Tongue (tissue), 3 donors: ENCODE measurements at places on chromosomes 3 and 15.

GRCh38 chr15:51732646-51733045 lies 4.8 kb downstream of the LYSMD2 start:
- no peak for DNase-seq

GRCh38 chr3:57919987-57920386 lies 88.2 kb upstream of the FLNB start:
- no peak for DNase-seq

GRCh38 chr15:72968531-72968922 lies 83.7 kb upstream of the NEO1 start:
- peak; percentile 43 for DNase-seq

DNA sequence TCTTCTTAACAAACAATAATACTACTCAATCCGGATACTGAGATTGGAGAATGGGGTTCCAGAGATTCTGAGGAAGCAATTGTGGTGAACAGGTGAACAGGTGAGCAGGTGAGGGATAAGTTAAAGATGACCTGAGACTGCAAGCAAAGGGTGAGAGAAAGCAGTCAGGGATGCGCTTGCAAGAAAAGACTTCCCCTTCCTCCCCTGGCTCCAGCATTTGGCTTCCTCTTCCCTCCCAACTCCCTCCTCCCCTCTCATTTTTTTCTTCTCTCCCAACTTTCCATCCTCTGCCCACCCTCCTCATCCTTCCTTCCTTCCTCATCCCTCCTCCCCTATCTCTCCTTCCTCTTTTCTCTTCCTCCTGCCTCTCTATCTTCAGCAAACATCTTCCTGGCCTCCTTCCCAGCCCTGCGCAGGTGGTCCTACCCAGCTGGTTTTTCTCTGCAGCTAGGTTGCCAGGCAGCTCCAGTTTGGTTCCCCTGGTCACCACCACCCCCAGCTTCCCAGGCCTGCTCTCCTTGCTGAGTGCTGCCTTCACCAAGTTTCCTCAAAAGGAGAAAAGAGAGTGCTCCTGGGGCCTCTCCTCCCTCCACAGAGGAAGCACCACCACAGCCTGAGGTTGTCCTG lies 10.4 kb upstream of the VIPR1 start:
- no peak for DNase-seq

DNA sequence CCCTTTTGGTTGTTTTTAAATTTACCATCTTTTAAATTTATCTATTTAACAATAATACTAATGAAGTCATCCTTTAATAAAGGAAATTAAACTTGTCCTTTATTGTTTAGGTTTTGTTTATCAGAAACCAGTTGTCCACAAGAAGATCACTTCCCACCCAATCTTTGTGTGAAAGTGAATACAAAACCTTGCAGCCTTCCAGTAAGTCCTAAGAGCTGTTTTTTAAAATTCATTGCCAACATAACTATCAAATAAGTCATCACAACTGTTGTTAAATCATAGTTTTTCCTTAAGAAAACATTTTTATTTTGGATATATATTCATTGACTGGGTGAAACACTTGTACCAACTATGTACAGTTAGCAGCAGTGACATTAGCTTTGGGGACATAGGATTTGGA lies 59.4 kb downstream of the CALML4 start:
- no peak for DNase-seq

DNA sequence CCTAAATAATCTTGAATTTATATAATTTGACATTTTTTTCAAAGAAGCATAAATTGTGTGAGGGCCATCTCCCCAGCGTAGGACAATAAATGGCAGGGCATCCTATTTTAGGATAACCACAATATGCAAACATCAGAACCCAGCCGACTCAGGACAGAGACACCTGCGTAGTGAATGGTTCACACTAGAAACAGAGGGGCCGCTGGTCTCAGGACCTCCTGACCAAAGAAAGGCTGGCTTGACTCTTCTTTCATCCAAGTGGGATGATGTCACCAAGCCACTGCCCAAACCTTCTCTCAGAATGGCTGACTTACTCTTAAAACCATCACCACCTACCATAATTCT lies 162.1 kb downstream of the FOXP1 start:
- DNase-seq, result no peak

DNA sequence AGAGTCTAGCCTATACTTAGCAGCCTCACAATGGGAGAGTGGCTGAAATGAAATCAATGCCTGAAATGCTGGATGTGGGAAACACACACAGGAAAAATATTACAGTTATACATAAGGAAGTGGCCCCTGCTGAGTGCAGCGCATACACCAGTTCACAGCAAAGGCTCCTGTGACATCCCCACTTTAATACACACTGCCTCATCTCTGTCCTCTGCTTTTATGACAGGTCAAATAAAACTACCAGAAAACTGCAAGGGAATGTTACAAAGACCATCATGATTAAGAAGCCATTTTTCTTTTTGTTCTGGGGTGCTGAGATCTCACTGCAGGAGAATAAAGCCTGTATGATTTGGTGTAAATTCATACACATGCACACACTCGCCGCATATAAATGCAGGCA lies 214.3 kb downstream of the ARRDC4 start:
- no peak for DNase-seq

DNA sequence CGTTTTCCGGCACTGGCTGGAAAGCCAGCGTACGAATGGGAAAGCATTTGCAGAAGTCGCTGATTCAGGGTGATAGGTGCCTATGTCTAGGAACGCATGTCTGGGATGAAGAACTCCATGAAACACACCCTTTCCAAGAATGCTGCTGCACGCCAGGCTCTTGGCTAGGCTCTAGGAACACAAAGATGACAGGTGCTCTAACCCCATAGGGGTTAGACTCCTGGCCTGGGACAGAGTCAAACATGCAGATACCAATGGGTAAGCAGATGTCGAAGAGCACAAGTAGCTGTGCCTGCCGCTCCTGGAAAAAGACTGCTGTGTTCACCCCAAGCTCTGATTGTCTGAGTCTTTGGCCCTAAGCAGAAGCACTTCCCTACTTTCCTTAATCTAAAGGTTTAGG lies 180.9 kb upstream of the UBE3A start:
- DNase-seq, result no peak

- DNase-seq, result peak; percentile 62
These were observed 4.8 kb upstream of the NR2F2 start for GRCh38 chr15:96325541-96326327.

- DNase-seq, result no peak
These were observed 11.1 kb downstream of the FXR1 start for GRCh38 chr3:180923561-180923960.

- DNase-seq, result no peak
These were observed 22.7 kb upstream of the DOCK3 start for GRCh38 chr3:50651920-50652529.

DNA sequence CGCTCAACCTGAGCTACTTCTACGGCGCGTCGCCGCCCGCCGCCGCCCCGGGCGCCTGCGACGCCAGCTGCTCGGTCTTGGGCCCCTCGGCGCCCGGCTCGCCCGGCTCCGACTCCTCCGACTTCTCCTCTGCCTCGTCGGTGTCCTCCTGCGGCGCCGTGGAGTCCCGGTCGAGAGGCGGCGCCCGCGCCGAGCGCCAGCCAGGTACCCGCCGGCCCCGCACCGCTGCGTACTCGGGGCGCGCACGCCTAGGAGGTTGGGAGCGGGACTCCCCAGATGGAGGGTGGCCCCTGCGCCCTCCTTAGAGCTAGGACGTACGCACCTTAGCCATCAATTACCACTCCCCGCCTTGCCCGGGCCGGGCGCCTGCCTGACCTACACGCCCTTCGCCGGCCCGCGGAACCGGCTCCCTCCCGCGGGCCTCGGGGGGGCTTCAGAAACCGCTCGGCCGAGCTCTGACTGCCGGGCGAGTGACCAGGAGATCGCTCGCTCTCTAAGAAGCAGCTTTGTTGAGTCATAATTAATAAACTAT lies 466 bp downstream of the NFKBIZ start:
- no peak for DNase-seq

DNA sequence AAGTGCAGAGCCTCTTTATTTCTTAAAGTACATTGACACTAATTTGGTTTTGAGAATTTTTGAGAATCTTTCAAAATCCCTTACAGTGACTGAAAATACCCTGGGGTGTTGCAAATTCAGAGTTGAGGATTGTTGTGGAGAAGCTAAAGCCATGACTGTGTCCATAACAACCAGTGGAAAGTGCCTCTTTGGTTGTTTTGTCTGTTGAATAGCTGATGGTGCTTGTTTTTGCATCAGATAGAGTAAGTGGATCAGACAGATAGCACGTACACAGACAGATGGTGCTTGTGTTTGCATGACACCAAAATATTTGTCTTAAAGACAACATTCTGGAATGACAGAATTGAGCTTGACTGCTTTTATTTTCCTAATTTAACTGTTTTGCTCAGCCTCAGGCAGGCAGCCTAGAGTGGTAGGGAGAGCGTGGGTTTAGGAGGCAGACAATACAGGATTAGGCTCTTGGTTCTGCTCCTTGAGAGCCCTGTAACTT lies 265.0 kb downstream of the IL20RB start:
- no peak for DNase-seq

- DNase-seq, result no peak
These were observed 27.4 kb downstream of the GOLM2 start for GRCh38 chr15:44315773-44316465.

GRCh38 chr3:138824114-138824506 lies 10.6 kb downstream of the PIK3CB start:
- DNase-seq, result peak; percentile 35

GRCh38 chr15:42595626-42596240 lies 20.3 kb downstream of the STARD9 start:
- DNase-seq, result peak; percentile 93

GRCh38 chr3:18424729-18425640 lies at the start of gene SATB1:
SATB1 (minus strand) TSS chr3:18425339; CDS start chr3:18420967, 4,372 bp downstream.
- DNase-seq, result peak; percentile 88

GRCh38 chr15:66025015-66025452 lies 155.7 kb downstream of the RAB11A start:
- DNase-seq, result peak; percentile 82

DNA sequence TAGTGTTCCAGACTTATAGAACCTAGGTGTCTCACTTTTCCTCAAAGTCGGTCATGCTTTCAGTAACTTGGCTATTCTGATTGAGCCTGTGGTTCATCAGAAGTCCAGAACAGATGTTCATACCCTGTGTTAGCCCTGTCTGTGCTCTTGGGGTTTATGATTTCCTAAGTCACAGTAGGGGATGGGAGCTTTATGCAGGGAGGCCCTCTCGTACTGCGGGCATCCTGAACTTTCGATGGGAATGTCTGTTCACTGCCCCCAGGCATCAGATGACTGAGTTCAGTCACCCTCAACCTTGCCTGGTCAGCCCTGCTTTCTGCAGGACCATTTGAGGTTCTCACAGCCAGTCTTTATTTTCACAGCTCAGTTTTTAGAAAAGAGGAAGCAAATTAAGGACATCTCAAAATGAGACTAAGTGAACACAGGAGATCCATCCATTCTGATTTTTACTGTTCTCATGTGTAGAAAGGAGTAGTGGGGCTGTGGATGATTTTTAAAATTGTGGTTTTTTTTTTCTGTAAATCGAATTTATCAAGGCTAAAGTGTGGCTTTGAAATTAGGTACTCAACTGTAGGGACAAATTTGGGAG lies 71.3 kb downstream of the CMTM8 start:
- DNase-seq, result no peak

DNA sequence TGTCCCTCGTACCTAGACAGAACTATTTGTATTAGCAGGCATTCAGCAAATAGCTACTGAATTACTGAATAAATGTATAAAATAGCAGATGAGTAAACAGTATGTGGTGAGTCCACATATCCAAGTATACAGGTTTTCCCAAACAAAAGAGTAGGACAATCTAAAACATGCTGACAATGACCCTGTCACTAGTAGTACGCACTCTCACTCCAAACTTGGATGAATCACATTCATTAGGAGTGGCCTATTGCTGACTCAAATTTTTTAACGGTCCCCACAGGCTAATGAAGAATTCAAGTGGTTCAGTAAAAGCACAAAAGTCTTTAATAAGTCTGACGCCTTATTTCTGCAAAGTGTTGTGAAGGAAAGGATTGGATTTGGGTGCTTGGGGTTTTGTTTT lies 449.3 kb upstream of the THBS1 start:
- DNase-seq, result no peak

GRCh38 chr3:50657816-50658215 lies 16.9 kb upstream of the DOCK3 start:
- DNase-seq, result no peak

- DNase-seq, result no peak
These were observed 33.4 kb upstream of the RAB6B start for GRCh38 chr3:133928903-133929607.

GRCh38 chr3:142269767-142270166 lies 44.4 kb upstream of the GK5 start:
- DNase-seq, result no peak

- peak; percentile 85 for DNase-seq
These were observed 86.7 kb upstream of the LIMD1 start for GRCh38 chr3:45507820-45508317.

- DNase-seq, result no peak
These were observed 65.4 kb upstream of the DLG1 start for GRCh38 chr3:197363553-197364409.

GRCh38 chr3:77042343-77042742 lies 2.4 kb downstream of the ROBO2 start:
- DNase-seq, result no peak

DNA sequence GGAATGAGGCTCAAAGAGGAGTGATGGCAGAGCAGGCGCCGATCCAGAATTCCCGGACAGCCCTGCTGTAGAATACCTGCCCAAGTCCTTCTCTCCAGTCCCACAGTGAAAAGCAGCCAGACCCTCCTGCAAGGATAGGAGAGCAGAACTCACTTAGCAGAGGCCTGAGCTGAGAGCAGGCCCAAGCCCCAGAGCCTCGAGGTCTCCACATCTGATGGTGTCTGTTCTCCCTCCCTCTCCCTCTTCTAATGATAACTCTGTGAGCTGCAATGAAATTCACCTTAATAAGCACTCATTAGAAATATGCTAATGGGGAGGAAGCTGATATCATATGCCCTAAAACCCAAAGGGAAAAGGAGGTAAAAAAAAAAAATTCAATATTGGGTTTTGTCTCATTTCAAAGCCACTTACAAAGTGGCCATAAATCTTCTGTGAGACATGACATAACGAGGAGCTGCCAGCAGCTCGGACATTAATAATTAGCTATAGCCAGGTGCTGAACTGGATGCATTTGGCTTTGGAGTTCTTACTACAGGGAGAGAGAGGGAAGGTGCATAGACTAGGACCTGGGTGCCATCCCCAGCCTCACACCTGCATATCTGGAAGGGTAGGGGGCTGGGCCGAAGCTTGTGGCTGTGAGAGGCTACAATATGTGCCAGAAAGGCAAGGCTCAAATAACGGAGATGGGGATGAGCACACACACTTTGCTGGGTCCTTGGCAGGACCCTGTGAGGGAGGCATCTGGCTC lies 108.4 kb downstream of the MEGF11 start:
- no peak for DNase-seq

GRCh38 chr3:194440756-194441155 lies 41.7 kb upstream of the GP5 start:
- DNase-seq, result no peak

DNA sequence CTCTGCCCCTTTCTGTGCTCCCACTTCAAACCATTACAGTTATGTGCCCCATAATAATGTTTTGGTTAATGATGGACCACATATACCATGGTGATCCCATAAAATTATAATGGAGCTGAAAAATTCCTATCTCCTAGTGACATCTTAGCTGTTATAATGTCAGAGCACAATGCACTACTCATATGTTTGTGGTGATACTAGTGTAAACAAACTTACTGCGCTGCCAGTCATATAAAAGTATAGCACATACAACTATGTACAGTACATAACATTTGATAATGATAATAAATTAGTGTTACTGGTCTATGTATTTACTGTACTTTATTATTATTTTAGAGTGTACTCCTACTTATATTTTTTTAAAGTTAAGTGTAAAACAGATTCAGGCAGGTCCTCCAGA lies 45.6 kb upstream of the TCAIM start:
- DNase-seq, result no peak
